ENCODE measurements at places on chromosomes 11 and 22. TPM values are rescaled to one million over a fixed set of nuclear protein-coding genes. Genes with fewer than 3 reads are reported as not detected.

GRCh38 chr11:69152733-69153421 lies 2.9 kb upstream of the SMIM38 start:
- no peak for DNase-seq

- no peak for DNase-seq
Measured at GRCh38 chr11:64369440-64370421, 10.8 kb downstream of the RPS6KA4 start.

GRCh38 chr11:5719703-5720495 lies 16.3 kb upstream of the OR56B1 start:
- DNase-seq = peak; percentile 76

The FOLR1 gene
- 39.0 TPM for total RNA-seq

The H19 gene
- total RNA-seq = 10,998 TPM

GRCh38 chr11:43982421-43982820 lies 40.0 kb downstream of the C11orf96 start:
- no peak for DNase-seq

The MMP20 gene
- total RNA-seq = 0.13 TPM

The ATG2A gene
- 14.1 TPM for total RNA-seq

DNA sequence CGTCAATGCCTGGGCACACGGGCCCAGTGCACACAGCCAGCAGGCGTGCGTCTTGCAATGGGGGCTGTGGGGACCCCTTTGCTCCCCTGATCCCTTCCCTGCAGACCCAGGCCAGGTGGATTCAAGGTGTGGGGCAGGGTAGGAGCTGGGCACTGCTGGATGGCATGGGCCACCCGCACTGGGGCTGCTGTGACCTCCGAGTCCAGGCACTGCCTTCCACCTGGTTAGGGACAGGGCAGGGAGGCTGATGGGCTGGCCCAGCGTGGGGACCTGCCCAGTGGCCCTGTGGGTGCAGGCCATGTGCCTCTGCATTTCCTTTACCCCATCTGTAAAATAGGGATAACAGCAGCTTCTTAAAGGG lies 22.9 kb downstream of the KCNQ1 start:
- DNase-seq = no peak

- no peak for DNase-seq
Measured at GRCh38 chr11:87394924-87395323, 357.2 kb downstream of the TMEM135 start.

DNA sequence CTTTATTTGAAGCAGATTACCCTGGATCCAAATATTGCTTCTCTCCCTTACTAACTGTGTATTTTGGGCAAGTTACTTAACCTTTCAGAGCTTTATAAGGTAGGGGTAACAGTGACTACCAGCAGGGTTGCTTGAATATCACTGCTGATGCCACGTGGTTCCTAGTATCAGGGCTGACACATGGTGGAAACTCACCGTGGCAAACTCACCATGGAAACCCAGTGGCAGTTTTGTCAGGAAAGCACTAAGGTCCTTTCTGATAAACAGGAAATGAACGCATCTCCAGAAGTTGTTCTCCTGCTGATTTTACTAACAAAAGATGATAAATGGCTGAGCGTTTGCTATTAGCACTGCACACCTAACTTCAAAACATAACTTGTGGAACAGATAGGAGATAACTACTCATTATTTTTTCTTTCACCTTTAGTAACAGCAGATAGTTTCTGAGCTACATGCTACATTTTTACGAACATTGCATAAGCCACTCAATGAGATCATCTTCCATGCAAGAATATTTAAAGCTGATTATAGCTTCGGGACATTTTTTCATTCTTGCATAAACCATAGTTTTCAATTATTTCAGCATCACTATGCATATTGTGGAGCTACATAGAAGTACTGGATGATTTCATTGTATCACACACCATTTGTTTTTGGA lies 59.7 kb upstream of the RAG2 start:
- peak; percentile 3 for DNase-seq

- no peak for DNase-seq
Measured at GRCh38 chr11:1157341-1157644, 460 bp upstream of the MUC5AC start.

The CCND1 gene
- 133 TPM for total RNA-seq

The UCP3 gene
- total RNA-seq = 2.6 TPM

DNA sequence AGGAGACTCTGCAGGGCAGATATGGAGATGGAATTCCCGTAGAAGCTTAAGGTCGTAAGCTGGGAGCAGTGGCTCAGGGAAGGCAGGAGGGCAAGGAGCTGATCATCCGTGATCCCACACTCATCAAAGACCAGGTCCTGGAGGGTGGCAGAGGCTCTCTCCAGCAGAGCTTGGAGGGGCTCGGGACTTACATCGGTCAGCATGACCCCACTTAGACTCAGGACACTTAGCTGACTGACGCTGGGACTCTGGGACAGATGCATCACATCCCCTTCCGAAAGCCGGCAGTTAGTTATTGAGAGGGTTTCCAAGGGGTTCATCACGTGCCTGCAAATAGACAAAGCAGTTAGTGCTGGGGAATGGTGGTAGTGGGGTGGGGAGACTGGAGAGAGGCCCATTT lies 10.7 kb downstream of the PRAME start:
- no peak for DNase-seq

GRCh38 chr11:134024420-134025081 lies 44.3 kb upstream of the JAM3 start:
- DNase-seq = peak; percentile 44

DNA sequence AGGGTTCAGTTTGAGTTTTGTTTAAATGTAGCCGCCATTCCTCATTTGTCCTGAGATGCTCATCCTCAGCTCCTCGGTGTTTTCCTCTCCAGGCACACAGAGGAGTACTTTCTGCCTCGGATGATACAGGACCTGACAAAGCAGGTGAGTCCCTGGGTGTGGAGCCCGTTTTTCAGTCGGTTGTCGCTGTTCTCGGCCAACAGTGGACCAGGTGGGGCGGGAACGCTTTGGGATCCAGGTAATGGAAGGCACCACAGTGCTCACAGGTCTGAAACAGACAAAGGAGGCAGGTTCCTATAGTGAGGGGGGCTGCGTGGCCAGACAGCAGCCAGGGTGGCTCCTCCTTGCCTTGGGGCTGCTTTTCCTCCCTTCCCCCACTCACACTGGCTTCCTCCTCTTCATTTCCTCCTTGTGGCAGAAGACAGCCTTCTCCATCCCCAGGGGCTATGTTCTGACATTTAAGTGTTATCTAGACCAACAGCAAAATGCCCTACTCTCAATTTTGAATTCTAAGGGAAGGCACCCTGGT lies 19.4 kb downstream of the NADSYN1 start:
- no peak for DNase-seq

The OTUB1 gene
- 47.0 TPM for total RNA-seq

GRCh38 chr22:26811647-26811992 lies 154.2 kb downstream of the MIAT start:
- DNase-seq = no peak

- DNase-seq = peak; percentile 44
Measured at GRCh38 chr11:30855383-30856006, 269.3 kb upstream of the MPPED2 start.

DNA sequence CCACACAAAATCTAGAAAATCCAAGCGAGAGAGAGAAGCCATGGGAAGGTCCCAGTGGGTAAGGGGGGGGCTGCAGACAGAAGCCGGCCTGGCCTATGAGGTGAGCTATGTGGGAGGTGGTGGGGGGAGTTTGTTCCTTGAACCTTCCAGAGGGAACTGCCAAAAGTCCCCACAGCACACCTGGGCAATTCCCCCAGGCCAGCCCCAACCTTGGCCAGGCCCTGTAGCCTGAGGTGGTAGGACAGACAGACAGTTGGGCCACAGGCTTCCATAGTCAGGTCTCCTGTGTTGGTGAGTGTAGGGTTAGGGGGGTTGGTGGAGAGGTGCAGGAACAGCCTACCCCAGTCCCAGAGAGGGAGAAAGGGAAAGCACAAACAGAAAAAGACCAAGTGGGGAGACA lies 39.0 kb downstream of the LMO1 start:
- DNase-seq = no peak

The CHCHD10 gene
- total RNA-seq = 19.8 TPM

GRCh38 chr11:34029176-34029575 lies 22.4 kb upstream of the CAPRIN1 start:
- no peak for DNase-seq

- no peak for DNase-seq
Measured at GRCh38 chr11:62747475-62748160, 6.3 kb downstream of the ZBTB3 start.

The PATZ1 gene
- total RNA-seq = 11.6 TPM

GRCh38 chr11:2987881-2988861 lies 4.0 kb downstream of the NAP1L4 start:
- DNase-seq = no peak

The MFNG gene
- total RNA-seq = 0.68 TPM

- no peak for DNase-seq
Measured at GRCh38 chr22:49755631-49756001, 72.1 kb downstream of the BRD1 start.

DNA sequence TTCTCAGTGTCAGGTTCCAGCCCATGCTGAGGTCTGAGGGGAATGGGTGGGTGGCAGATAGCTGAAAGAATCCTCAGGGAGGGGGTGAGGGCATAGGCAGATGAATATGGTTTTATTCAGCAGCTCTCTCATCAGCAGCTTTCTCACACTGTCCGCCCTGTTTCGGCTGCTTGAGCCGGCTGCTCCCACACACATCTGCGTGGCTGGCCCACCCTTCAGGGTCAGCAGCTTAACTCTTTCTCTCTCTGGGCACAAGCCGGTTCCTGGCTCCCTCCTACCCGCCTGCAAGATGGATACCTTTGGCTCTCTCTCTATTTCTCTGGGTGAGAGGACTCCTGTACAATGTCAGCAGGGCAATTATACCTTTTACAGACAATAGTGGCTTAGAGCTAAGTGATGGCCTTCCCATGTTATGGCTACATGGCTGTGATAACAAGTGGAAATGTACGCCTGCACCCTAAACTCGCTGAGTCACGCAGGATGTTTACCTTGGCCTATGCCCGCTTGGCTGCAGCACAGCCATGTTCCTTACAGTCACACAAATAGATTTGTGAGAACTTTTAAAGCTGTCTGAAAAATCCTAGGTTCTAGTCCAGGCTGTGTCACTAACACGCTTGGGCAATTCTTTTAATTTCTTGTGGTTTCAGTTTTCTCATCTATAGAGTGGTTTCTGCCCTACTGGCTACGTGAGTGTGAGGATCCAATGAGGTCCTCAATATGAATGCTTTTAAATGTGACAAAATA lies 4.1 kb downstream of the MMP20 start:
- DNase-seq = no peak

DNA sequence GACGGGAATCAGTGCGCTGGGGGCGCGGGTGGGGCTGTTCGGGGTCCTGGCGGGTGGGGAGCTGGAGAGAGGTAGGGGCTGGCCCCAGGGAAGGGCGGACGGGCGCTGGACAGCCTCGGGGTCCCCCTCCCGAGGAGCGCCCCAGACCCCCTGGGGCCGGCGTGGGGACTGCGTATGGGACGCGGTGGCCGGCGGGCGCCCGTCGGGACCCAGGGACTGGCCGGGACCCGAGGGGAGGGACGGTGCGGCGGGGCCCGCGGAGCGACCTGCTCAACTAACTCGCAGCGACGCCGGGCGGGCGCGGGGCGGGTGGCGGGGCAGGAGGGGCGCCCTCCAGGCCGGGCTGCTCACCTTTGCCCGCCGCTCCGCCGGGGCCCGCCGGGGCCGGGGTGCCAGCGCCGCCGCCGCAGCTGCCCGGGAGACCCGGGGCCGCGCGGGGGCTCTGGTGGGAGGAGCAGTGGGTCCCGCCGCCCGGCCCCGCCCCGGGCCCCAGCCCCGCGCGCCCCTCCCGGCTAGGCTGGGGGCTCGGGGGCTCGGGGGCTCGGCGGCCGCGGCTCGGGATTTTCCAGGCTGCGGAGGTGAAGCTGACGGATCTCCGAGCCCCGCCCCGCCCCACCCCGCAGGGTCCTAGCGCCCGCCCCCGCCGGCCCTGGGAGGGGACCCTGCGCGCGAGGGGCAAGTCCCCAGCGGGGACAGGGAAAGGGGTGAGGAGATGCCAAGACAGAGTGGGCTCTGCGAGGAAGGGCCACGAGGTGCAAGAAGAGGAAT lies 12.3 kb downstream of the STARD10 start:
- DNase-seq = no peak

DNA sequence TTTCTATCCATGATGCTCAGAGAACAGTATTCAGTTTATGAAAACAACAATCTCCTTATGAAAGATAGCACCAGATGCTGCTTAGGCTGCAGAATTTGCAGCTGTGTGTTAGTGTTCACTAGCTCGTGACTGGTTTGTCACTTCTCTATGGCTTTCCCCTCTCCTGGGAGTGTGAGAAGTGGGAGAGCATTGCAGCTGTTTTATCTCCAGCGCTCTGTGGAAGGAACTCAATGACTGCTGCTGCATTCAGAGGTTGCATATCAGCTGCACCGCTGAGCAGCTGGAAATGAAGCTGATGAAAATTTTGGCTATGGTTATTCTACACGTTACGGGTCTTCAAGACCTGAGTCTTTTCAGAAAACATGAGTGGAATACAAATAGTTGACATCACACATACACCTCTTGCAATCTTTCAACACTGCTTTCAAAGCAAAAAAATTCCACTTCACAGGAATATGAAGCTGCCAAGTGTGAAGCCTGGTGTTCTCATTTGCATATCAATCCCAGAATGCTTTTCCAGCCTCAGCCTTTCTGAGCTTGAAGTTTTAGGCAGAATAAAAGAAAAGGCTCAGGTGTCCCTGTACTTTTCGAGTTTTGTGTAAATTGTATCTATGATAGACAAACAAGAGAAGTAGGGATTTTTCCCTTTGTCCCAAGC lies 149.3 kb upstream of the DDI1 start:
- peak; percentile 34 for DNase-seq

- DNase-seq = peak; percentile 93
Measured at GRCh38 chr11:11349870-11350337, 3.1 kb downstream of the CSNK2A3 start.

The SERPIND1 gene
- total RNA-seq = not detected

DNA sequence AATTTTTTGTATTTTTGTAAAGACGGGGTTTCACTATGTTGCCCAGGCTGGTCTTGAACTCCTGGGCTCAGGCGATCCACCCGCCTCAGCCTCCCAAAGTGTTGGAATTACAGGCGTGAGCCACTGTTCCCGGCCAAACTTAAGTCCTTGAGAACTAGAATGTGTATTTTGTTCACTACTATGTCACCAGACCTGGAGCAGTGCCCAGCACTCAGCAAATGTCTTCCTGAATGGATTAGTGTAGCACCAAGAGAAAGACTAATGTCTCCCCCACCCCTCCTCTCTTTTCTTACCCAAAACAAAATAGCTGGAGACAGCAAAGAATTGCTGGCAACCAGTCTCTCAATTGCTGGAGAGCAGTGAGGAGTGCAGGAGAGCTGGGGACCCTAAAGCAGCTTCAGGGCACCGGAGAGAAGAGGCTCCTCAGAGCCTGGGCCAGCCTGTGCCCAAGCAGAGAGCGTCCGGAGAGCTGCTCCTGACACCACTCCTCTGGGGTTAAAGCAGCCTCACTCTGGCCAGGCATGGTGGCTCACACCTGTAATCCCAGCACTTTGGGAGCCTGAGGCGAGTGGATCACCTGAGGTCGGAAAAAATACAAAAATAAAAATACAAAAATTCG lies 14.9 kb downstream of the SLC25A18 start:
- DNase-seq = peak; percentile 55
